Stimulated activated naive CD4-positive, alpha-beta T cell treated with Interleukin-2 at 50 U/mL for 16 hours (primary cell): ENCODE measurements at places on chromosomes 5 and 9.

- DNase-seq = no peak
Observed at GRCh38 chr9:35448496-35448895, 41.4 kb upstream of the RUSC2 start.

DNA sequence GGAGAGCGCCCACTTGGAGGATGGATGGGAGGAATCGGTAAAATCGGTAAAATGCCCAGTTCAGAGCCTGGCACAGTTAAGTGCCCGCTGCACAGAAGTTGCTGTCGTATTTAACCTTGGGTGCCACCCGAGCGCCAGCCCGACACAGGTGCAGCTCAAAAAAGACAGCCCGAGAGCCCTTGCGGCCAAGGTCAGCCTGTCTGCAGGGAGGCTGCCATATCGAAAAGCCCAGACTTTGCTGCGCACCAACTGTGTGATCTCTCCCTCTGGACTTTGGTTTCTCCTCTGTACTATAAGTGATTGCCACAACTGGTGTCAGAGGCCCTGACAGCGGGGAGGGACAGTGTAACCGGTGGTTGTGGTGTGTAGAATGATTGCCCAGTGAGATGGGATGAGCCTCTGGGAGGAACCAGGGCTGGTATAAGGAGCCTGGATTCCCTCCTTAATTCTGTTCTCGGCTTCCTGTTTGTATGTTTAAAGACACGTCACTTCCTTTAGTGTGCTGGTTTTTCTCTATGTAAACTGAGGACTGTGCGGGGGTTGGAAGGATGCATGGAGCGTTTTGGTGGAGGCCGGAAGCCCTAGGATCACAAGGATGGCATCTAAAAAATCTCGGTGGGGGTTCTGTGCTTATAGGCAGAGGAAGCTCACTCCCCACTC is 792 bp downstream of the NTMT1 start:
- peak; percentile 35 for DNase-seq

DNA sequence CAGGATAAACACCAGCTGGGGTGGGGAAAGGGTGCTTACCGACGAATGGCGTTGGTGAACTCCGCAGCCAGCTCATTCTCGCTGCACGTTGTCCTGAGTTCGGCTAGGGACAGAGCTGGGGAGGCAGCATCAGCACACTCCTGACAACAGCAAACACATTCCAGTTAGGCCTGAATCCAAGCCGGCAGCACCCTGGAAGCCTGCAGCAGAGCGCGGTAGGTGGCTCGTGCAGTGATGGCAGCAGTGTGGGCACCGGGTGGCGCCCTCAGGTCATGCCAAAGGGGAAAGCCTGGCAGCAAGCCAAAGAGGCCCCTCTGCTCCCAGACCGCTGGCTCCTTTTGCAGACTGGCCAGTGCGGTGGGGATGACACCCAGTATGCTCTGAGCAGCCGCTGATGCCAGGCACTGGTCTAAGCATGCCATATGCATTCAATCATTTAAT is 66.9 kb downstream of the DCP2 start:
- DNase-seq = no peak

- DNase-seq = no peak
Observed at GRCh38 chr9:3740690-3741419, 215.1 kb upstream of the RFX3 start.

DNA sequence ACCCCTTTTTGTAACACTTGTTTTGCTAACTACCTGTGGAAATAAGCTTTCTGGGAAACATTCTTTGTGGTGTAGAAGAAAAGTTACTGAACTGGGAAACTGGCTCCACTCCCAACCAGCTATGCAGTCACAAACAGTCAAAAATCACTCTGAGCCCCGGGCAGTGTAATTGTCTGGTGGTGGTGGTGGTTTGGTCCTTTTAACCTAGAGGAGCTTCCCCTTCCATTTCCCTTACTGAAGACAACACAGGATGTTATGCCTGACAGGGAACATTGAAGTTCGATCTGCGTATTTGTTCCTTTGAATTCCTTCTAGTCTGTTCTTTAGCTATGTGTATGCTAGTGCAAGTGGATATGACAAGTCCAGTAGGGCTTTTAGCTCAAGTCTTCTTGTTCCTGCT is 56.8 kb upstream of the TBCA start:
- no peak for DNase-seq

DNA sequence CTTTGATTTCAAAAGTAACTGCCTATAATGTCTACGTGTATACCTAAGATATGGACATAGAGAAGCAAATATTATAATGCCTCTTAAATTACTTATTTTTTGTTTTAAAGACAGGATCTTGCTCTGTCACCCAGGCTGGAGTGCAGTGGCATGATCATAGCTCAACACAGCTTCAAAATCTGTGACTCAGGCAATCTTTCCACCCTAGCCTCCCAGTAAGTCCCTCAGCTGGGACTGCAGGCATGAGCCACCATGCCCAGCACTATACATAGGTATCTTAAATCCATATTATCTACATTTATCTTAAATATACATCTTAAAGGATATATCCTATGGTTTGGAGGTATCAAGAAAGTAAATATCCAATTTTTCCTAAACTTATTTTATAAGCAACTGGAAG is 261.2 kb downstream of the ARL15 start:
- no peak for DNase-seq

DNA sequence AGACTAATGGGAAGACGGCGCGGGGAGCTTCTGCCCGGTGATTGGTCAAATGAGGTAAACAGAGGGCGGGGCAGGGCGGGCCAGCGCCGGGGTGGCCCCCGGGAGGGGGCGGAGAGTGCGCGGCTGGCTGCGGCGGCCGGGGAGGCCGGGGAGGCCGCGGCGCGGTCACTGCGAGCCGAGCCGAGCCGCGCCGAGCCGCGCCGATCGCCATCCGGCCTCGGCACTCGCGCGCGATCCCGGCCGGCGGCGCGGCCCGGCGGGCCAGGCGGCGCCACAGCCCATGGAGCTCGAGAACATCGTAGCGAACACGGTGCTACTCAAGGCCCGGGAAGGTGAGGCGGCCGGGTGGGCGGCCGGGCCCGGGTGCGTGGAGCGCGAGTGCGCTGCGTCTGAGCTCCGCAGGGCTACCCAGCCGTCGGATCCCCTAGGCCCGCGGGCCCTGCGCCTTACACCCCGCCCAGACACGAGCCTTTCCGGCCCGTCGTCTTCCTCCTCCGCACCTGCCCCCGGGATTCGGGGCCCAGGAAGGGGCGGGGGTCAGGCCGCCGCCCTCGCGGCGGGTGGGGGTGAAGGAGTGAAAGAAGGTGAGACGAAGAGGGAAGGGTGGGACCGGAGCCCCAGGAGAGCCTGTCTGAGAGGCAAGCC is at the start of gene GRK6:
TSS of gene GRK6 (plus strand) at position 111 of the 645 bp plus-strand sequence. CDS start at position 281, 170 bp downstream.
- peak; percentile 58 for DNase-seq

DNA sequence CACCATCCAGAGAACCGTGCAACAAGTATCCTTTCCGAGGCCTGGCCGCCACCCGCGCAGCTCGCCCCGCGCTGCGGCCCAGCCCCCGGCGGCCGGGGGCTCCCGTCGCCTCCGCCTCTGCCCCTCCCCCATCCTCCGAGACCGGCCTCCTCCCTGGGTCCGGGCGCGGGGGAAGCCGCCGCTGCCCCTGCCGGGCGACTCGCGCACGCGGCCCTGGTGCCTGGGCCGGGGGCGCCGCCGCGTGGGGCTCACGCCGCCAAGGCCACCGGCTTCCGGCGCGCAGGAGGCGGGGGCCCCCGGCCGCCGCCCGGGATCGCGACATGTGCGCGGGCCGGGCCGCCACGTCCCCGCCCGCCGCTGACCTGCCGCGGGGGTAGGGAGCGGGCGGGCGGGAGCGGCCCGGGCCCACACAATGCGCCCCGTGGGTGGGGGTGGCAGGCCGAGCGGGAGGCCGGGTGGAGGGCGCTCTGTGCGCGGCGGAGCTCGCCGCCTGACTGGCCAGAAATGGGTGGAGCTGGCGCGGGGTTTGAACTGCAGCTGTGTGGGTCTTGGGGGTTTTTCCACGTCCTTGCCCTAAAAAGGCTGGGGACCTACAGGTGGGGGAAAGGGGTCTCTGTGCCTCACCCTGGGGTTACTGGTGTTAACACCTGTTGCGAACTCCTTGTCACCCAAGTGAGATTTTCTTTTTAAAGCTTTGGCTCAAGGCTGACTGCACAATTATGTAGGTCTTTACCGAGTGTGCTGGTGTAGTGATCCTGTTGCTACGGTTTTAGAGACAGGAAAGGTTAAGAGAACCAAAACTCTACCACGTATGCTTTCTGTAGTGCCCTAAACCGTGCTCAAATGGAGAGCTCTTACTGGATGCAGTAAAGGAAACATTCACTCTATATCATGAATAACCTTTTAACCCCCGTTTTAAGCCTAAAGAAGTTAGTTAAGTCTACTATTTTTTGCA is 32.3 kb downstream of the TNPO1 start:
- DNase-seq = peak; percentile 45

- DNase-seq = no peak
Observed at GRCh38 chr9:128992995-128993394, 35.1 kb downstream of the SH3GLB2 start.

DNA sequence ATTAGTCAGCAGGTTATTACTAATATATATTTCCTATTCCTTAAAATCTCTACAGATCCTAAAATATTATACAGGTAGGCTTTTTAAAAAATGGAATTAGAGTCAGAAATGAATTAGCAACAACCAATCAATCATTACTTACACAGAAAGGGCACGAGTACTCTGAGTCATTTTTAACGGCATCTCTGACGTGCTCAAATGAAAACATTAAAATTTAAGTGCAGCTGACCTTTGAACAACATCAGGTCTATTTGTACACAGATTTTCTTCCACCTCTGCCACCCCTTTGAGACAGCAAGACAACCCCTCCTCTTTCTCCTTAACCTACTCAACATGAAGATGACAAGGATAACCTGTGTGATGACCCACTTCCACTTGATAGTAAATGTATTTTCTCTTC is 19.1 kb downstream of the AUH start:
- DNase-seq = no peak

DNA sequence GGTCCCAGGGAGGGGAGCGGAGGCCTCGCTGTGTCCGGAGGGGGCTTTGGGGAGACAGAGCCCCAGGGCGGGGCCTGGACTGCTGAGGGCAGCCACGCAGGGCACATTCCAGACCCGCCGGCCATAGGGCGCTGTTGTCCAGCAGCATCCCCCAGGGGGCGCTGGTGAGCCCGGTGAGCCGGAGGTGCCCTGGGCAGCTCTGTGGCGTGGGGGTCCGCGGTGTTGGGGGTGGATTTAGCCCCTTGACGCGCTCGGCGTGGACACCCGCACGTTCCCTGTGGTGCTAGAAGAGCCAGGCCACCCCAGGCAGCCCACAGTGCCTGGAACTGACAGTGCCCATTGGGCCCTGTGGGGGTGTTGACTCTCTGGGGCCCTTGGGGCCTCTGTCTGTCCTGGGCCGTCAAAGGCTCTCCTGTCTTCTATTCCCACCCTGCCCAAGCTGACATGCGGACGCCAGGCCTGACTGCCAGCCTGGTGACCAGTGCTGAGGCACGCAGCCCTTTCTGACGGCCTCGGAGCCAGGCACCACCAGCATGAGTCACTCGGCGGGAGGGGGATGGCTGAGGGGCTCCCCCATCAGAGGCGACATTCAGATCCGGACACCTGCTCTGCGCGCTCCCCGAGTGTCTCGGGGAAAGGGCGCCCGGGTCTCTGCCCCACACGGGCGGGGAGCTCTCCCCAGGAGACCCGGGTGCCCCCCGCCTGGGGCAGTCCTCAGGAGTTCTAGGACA is 23.9 kb downstream of the TPPP start:
- DNase-seq = no peak

- DNase-seq = no peak
Observed at GRCh38 chr9:81814401-81814793, 113.8 kb upstream of the SPATA31D4 start.

- DNase-seq = no peak
Observed at GRCh38 chr5:125052584-125052983, 306.1 kb upstream of the ZNF608 start.

DNA sequence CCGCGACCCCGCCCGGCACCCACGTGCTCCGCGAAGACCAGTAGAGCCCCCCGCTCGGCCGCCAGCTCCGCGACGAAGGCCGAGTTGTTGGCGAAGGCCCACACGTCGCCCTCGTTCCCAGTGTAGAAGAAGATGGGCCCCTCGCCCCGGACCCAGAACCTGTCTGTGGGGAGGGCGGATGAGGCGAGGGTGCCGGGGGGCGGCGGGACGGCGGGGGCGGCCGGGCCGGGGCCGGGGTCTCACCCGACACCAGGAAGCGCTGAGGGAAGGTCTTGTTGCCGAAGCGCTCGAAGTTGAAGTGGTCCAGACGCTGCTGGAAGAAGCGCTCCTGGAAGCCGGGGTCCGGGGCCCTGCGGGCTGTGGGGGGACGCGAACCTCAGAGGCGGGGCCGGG is 317 bp downstream of the DPP7 start:
- no peak for DNase-seq
